ENCODE measurements at places on chromosomes 16 and 17.

GRCh38 chr16:75624921-75625334 lies 1.8 kb upstream of the ADAT1 start:
- no peak for DNase-seq
- no peaks in the 10 kb centered on the region for H3K27me3 ChIP-seq
- H3K36me3 ChIP-seq = peaks cover 51% of the 10 kb centered on the region
- H3K4me1 ChIP-seq = no peaks in the 10 kb centered on the region

DNA sequence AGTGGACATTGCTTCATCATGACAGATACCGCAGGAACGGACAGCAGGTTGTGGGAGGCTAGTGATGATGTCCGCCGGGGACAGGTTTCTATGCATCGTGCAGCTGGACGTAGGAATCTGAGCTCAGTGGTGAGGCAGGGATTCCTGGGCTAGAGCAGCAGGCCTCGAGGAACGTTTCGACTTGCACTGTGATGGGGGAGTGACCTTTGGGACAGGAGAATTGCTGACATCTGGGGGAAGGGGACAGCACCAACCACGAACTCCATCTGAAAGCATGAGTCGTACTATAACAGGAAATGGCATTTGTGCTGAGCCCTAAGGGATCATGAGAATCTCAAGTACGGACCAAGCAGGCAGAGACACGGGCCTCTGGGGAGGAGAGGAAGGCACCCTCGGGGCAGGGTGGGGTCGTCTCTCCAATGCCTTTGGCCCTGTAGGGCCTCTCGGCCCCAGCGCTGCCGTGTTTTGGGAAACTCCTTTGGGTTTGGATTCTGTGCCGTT lies 65.8 kb upstream of the ENDOV start:
- H3K27ac ChIP-seq = no peak overlapping the region
- no peak for DNase-seq
- H3K36me3 ChIP-seq = peaks cover 44% of the 10 kb centered on the region
- H3K4me3 ChIP-seq = no peak overlapping the region
- H3K4me1 ChIP-seq = no peaks in the 10 kb centered on the region

GRCh38 chr17:38653230-38653629 lies 21.5 kb downstream of the EPOP start:
- no peak overlapping the region for H3K27ac ChIP-seq
- H3K4me1 ChIP-seq = no peaks in the 10 kb centered on the region
- no peaks in the 10 kb centered on the region for H3K27me3 ChIP-seq
- H3K36me3 ChIP-seq = no peaks in the 10 kb centered on the region
- no peak overlapping the region for H3K4me3 ChIP-seq

DNA sequence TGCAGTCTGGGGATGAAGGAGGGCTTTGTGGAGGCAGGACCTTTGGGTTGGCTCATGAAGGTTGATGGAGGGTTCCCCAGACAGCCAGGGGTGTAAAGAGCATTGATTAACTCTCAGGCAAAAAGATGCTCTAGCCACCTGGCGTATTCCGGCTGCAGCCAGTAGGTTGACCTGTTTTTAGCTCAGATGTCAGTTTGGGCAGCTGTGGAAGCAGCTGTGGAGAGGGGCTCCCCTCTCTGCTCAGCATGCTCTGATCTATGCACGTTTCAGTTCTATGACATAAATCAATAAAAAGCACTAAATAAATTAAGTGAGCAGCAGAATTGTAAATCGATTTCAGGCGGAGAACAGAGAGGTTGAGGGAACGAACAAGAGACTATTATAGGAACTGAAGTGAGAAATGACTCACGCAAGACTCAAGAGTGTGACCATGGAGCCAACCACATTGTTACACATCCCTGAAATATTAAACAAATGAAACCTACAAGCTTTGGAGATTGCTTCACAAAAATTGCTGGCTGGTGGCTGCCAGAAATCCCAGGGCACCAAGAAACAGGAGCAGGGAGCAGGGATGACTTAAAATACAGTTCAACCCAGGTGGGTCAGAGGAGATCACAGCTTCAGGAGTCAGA lies 111.9 kb downstream of the GSG1L start:
- H3K4me1 ChIP-seq = no peaks in the 10 kb centered on the region
- no peak overlapping the region for H3K4me3 ChIP-seq
- no peak for DNase-seq
- H3K27me3 ChIP-seq = no peaks in the 10 kb centered on the region
- no peaks in the 10 kb centered on the region for H3K36me3 ChIP-seq
- no peak overlapping the region for H3K27ac ChIP-seq

DNA sequence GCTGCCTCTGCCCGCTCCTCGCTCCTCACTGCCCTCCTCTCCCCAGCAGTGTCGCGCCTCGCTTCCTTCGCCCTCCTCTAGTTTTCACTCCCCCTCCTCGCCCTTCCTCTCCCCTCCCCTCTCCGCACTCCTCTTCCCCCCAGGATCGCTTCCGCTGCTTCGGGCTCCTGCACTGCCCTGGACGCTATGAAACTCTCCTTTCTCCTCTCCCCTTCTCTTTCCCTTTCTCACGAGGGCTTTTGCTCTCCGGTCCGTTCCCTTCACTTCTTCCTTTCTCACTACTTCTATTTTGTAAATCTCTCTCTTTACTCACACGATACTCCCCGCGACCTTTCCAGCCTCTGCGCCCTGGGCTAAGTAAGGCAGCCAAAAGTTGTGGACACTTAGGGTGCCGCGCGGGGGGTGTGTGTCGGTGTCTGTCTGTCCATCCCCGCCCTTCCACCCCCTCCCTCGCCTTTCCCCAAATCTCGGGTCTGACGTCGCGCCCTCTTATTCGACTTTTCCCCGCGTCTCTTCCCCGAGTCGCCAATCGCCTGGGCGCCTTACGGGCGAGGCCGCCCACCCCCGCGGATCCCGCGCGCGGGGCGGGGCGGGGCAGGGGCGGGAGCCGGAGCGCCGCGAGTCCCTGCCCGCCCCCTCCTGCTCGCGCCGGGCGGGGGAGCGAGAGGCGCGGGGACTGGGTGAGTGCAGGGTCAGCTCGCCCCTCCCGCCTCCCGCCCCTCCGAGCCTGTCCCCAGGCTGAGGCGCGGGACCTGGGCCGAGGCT lies at the start of gene IRX3:
IRX3 (minus strand) TSS at position 422 of the 765 bp plus-strand sequence. CDS start 737 bp downstream, outside the sequence.
- no peaks in the 10 kb centered on the region for H3K36me3 ChIP-seq
- H3K4me3 ChIP-seq = peak within 1 kb of the TSS; percentile 93
- peak; percentile 90 for DNase-seq

DNA sequence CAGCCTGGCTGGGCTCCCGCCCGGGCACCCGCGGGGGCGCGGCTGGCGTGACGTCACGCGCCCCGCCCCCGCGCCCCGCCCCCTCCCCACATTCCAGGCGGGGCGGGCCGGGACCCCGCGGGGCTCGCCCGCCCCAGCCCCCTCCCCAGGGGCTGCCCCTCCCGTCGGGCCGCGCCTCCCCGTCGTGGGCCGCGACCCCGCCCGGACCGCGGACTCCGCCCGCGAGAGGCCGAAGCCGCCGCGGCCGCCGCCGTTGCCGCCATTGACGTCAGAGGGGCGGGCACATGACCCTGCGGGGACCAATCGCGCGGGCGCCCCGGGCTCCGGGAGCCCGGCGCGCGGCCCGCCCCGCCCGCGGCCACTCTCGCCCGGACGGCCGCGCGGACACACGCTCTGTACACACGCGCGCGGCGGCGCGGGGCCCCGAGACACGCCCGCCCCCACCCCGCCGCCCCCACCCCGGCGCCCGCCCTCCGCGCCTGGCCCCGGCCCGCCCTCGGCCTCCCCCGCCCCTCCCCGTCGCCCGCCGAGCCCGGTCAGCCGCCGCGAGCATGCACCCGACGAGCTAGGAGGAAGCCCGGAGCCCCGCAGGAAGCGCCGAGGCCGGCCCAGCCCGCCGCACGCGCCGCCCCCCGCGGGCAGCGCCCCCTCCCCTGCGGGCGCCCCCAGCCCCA lies at the start of gene CMIP:
CMIP (plus strand) TSS at position 361 of the 674 bp plus-strand sequence.
- no peaks in the 10 kb centered on the region for H3K36me3 ChIP-seq
- peaks cover 2% of the 10 kb centered on the region for H3K4me1 ChIP-seq
- DNase-seq = peak; percentile 82
- H3K27ac ChIP-seq = no peak within 1 kb of the TSS
- peak within 1 kb of the TSS; percentile 76 for H3K4me3 ChIP-seq
- peaks cover 4% of the 10 kb centered on the region for H3K27me3 ChIP-seq
